ENCODE measurements at places on chromosomes 12 and 14.

DNA sequence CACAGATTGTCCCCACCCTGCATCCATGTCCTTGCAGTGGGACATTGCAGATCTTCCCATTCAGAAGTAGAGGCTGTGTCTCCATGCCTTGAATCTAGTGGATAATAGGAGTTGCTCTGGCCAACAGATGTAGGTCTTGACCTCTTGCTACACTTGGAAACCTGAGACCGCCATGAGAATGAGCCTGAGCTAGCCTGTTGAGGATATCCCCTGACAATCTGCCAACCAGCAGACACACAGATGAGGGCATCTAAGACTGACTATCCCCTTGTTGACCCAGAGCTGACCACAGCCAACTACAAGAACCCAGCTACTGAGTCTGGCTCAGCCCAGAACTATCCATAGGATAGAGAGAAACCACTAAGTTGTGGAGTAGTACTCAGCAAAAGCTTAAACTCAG is 161.1 kb upstream of the NOS1 start:
- no peaks in the 10 kb centered on the region for H3K27me3 ChIP-seq
- DNase-seq, result no peak
- no peaks in the 10 kb centered on the region for H3K4me1 ChIP-seq
- H3K27ac ChIP-seq, result no peak overlapping the region
- no peaks in the 10 kb centered on the region for H3K36me3 ChIP-seq

GRCh38 chr14:91453744-91454143 is 36.1 kb upstream of the CCDC88C start:
- no peak overlapping the region for H3K27ac ChIP-seq
- no peak for DNase-seq
- no peaks in the 10 kb centered on the region for H3K4me1 ChIP-seq

DNA sequence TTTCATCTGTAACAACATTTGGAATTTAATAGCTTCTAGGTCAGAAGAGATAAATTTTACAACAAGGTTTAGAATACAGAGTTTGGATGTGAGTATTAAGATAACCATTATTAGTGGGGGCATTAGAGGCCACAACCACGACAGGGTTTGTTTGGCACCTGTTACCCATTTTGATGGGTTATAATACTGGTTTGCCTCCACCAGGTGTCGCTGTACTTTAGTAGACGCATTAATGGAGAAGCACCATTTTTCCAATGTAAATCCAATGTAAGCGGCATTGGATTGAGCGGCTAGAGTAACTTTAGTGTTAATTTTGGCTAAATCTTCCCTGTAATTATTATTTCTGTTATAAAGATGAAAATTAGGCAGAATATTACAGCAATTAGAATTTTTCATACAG is 136.2 kb downstream of the SLCO1B3 start:
- no peak for DNase-seq
- H3K36me3 ChIP-seq, result no peaks in the 10 kb centered on the region
- H3K27ac ChIP-seq, result no peak overlapping the region
- no peak overlapping the region for H3K4me3 ChIP-seq
- no peaks in the 10 kb centered on the region for H3K4me1 ChIP-seq
- no peaks in the 10 kb centered on the region for H3K27me3 ChIP-seq

DNA sequence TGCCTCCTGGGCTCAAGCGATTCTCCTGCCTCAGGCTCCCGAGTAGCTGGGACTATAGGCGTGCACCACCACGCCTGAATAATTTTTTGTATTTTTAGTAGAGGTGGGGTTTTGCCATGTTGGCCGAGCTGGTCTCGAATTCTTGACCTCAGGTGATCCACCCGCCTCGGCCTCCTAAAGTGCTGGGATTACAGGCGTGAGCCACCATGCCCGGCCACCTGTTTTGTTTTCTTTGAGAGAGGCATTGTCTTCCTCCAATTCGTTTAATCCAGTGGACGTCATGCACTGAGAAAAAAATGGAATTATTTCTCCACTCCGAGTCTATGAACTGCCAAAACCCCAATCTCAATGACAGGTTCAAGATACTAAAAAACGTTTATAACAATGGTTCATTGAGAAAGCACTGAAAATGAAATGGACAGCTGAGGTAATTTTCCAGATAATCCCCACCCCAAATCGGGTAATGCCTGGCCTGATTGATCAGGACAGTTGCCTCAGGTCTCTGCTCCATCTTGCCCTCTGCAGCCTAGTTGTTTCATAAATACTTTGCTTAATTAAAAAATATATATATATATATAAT is 132.7 kb upstream of the PARP11 start:
- H3K27ac ChIP-seq, result no peak overlapping the region
- H3K4me1 ChIP-seq, result no peaks in the 10 kb centered on the region
- DNase-seq, result no peak
- no peaks in the 10 kb centered on the region for H3K36me3 ChIP-seq

- H3K36me3 ChIP-seq, result no peaks in the 10 kb centered on the region
- no peak overlapping the region for H3K4me3 ChIP-seq
- H3K4me1 ChIP-seq, result no peaks in the 10 kb centered on the region
- no peak overlapping the region for H3K27ac ChIP-seq
- DNase-seq, result no peak
- peaks cover 5% of the 10 kb centered on the region for H3K27me3 ChIP-seq
Observed at GRCh38 chr14:23829736-23830471, 123.7 kb upstream of the DHRS4 start.

Data from CD4-positive, CD25-positive, alpha-beta regulatory T cell (primary cell).